HepG2 (cell line): ENCODE measurements at places on chromosomes 16 and 17.

GRCh38 chr17:44190481-44190880 is 3.7 kb downstream of the TMUB2 start:
- DNase-seq: no peak

DNA sequence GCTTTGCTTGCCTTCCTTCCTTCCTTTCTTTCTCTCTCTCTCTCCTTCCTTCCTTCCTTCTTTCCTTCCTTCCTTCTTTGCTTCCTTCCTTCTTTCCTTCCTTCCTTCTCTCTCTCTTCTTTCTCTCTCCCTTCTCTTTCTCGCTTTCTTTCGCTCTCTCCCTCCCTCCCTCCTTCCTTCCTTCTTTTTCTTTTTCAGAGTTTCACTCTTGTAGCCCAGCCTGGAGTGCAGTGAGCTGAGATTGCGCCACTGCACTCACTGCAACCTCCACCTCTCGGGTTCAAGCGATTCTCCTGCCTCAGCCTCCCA is 17.9 kb downstream of the FOXJ1 start:
- no peak for DNase-seq

DNA sequence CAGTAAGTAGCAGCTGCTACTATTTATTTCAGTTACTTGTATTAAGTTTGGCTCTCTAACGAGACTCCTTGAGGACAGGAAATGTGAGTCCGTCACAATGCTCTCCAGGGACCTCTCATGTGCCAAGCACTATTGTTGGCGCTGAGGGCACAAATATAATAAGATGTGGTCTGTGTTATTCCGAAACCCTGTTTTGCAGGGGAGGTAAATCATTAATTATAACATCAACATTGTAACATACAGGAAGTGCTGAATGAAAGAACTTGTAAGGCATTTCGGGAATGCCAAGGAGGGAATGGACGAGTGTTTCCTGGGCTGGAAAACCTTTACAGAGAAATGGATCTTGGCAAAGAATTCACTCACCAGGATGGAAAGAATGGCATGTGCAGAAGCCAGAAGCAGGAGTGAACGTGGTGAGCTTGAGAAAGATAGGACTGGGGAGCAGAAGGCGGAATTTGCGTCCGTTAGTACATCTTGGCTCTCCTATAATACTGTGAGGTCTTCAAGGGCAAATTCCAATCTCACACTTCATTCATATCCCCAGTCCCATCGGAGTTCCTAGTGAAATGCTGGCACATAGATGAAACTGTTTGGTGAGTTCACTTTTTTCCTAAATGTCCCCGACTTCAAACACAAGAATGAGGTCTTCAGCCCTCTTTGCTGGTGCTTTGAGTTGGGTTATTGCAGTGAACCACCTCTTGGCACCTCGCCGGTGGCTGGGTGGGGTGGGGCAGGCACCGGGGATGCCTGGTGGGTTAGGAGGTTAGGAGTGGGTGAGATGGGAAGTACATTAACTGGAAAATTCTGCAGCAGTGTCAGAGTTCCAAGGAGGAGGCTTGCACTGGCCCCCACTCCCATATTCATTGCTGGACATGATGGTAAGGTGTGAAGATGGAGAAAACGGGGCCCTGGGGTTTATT is 11.5 kb downstream of the TAC4 start:
- DNase-seq: peak; percentile 67

- DNase-seq: peak; percentile 9
These were observed 48.1 kb upstream of the KSR1 start for GRCh38 chr17:27407916-27408864.

- no peak for DNase-seq
These were observed 5.2 kb upstream of the RAB26 start for GRCh38 chr16:2142942-2143877.

- no peak for DNase-seq
These were observed 94.6 kb upstream of the GSE1 start for GRCh38 chr16:85518398-85519049.

DNA sequence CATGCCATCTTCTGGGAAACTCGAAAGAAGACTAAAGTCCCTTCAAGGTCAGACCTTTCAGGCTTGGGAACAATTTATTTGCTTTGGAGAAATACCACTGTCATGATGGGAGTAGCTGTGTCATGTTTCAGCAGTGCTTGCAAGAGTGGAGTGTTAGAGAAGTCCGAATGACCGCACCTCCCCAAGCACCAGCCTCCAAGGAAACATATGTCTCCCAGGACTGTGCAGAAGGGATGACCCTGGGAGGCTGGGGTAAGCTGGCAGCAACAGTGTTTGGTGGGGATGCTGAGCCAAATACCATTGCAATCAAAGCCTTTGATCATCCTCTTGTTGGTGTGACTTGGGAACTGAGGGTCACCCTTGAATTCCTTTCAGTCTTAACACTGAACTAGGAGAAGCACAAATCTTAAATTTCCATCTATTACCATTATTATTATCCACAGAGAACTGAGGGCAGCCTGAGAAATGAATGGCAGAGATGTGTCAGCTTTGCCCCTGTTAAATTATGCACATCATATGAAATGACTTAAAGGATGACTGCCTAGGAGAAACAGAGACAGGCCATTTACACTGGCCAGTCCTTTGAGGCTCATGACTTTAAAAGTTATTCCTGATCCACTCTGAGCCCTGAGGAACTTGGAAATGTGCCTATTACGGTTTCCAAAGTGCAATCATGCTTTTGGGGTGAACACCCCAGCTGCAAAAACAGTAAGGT is 244.9 kb downstream of the CA10 start:
- no peak for DNase-seq

- DNase-seq: no peak
These were observed 75.8 kb upstream of the CBX4 start for GRCh38 chr17:79914813-79915740.

DNA sequence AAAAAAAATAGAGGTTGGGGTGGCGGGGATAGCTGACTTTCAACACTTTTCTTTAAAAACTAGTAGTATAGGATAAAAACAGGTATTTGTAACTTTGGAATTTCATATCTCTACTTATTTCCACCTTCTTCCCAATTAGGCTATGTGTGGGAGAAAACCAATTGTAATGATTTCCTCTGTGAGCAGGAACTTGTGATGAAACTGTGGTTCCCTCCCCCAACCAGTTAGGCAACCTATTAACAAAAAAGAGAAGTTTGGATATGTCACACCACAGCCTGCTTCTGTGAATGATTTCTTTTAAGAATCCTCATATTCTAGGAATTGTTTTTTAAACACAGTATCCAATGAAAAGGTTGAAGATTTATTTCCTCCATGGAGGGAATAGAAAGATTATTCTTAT is 1.9 kb downstream of the IGSF6 start:
- no peak for DNase-seq

DNA sequence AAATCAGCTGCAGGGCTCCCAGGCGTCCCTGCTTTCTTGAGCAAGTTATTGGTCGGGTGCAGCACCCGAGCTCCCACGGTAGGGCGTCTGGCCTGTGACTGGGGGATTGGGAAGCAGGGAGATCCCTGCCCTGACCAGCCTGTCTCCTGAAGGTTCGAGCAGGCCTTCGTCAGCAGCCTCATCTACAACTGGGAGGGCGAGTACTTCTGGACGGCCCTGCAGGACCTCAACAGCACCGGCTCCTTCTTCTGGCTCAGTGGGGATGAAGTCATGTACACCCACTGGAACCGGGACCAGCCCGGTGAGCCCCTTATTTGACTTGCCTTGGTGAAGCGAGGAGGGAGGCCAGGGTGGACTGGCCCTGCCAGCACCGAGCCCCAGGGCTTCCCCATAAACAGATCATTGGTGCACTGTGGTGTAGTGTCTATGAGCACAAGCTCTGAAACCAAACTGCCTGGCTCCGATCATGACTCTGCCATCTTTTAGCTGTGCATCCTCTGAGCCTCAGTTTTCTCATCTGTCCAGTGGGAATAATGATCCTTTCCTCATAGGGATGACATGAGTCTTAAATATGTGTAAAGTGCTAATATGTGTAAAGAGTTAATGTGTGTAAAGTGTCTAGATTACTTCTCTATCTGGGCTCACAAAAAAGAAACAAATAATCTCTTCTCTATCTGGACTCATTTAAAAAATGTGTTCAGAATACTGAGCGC is 48.9 kb downstream of the MRC2 start:
- DNase-seq: no peak

GRCh38 chr17:36980280-36980761 is 31.6 kb downstream of the AATF start:
- no peak for DNase-seq

- DNase-seq: no peak
These were observed 36.0 kb upstream of the ICAM2 start for GRCh38 chr17:64056269-64057005.

DNA sequence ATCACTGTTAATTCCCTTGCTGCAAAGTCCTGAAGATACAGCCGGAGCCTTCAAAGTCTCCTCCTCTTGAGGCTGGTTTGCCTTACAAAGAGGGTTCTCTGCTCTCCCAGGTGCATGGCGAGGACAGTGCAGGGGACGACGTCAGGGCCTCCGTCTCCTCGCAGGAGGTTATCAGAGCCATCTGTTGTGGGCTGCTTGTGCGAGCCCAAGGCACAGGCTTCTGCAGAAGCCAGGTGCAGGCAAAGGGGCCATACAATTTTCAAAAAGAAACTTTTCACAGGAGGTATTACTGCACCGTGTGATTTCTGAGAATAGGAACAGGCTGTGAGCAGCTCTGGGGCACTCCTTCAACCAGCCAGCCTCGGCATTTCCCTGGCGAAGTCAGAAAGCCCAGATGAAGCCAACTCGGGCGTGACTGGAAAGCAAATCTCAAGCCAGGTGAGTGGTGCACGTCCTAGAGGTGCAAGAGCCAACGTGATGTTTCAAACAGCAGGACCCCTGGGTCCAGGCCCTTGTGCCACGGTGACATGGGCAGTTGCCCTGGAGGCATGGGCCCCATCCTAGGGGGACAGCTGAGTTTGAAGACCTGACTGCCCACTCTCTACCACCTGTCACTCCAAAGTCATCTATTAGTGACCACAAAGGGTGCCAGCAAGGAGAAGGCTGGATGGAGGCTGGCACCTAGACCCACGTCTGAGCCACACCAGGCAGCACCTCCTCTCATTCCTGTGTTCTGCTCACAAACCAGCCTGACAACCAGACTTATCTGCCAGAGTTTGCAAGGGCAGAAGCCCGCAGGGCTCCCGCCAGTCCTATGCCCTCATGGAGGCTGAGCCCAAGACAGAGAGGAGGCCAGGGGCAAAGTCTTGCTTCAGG is 68.6 kb downstream of the SMPD3 start:
- no peak for DNase-seq

- DNase-seq: no peak
These were observed 1.7 kb downstream of the METRNL start for GRCh38 chr17:83080858-83081683.

- DNase-seq: no peak
These were observed 72.1 kb downstream of the AMFR start for GRCh38 chr16:56353054-56353921.

DNA sequence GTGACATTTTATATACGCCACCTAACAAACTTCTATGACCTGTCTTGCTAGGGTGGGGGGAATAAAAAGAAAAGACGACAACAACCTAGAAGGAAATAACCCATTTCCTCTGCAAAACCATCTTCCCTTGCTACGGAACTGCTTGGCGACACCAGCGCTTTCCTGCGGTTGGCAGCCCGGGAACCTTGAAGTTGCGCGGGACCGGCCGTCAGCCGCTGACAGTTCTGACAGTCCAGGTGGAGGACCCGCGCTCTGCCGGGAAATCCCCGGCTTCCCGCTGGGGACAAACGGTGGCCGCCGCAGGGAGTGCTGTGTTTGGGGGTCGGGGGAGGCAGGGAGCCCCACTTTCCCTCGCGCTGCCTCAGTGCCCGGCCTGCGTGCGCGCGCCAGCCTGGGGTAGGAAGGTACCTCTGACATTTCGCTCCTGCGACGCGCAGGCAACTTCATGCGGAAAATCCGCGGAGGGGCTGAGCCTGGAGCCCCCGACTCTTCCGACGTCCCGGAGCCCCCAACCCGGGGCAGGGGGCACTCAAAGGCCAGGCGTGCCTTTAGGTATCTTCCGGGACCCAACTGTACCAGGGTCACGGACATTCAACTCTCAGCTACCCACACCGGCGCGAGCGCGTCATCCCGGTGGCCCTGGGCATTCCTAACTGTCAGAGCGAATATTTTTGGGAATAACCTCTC is 516 bp downstream of the SLC16A6 start:
- no peak for DNase-seq

DNA sequence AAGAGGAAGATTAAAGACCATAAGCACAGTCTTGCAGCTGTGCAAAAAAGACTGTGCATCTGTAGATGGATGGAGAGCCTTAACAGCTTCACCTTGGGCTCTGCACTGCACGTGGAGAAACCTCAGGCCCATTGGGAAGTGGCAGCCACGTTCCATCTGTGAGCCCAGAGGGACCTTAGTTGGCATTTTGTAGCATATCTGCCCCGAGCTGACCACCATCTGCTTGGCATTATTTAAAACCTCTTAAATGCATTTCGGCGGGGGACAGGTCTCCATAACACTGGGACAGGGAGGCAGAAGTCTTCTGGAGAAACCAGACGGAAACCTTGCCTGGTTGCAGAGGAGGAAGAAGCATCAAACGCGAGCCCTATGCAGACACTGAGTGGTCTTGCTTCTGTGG is 345.6 kb downstream of the CPPED1 start:
- DNase-seq: no peak

- DNase-seq: peak; percentile 85
These were observed 3.0 kb downstream of the SECTM1 start for GRCh38 chr17:82330322-82331239.

DNA sequence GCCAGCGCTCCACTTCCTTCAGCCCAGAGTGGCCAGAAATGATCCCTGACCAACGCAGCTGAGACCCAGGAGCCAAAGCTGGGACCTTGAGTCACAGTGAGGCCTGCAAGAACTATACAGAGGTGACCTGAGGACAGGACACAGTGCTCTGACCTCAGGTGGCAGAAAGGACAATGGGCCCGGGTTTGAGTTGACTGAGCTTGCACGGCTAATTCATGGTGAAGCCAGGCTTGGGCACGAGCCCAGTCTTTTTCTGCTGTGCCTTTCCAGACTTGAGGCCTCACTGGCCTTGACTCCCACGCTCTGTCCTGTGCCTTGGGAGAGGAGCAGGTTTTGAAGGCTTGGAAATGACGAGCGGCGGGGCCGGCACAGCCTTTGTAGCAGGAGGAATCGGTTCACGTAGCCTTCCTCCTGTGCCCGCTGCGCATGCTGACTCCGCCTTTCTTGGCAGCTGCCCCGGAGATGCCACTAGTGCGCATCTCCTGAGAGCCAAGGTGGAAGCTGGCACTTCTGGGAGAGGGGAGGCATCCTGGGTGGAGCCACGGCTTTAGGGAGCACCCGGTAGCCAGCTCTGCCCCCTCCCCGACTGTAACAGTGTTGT is 34.9 kb downstream of the NDEL1 start:
- DNase-seq: no peak
